Hematopoietic multipotent progenitor cell (in vitro differentiated cells): ENCODE measurements at places on chromosomes 6 and 20. TPM values are rescaled to one million over a fixed set of nuclear protein-coding genes. Genes with fewer than 3 reads are reported as not detected.

The RNF217 gene
- 11.8 TPM for total RNA-seq

The TAF8 gene
- 32.0 TPM for total RNA-seq

The ANKRD66 gene
- not detected for total RNA-seq

The EYA4 gene
- under 0.01 TPM for total RNA-seq

The TSBP1 gene
- total RNA-seq, result not detected

The PHACTR3 gene
- total RNA-seq, result under 0.01 TPM
